GM23248 (cell line): ENCODE measurements at places on chromosomes 5 and 9.
A peak's percentile ranks its signal among the peaks of the same experiment; 100 is the strongest.

GRCh38 chr5:36029914-36030313 lies 36.8 kb downstream of the UGT3A2 start:
- no peak for DNase-seq

- DNase-seq = peak; percentile 66
Observed at GRCh38 chr9:125240649-125240999, 519 bp downstream of the HSPA5 start.

DNA sequence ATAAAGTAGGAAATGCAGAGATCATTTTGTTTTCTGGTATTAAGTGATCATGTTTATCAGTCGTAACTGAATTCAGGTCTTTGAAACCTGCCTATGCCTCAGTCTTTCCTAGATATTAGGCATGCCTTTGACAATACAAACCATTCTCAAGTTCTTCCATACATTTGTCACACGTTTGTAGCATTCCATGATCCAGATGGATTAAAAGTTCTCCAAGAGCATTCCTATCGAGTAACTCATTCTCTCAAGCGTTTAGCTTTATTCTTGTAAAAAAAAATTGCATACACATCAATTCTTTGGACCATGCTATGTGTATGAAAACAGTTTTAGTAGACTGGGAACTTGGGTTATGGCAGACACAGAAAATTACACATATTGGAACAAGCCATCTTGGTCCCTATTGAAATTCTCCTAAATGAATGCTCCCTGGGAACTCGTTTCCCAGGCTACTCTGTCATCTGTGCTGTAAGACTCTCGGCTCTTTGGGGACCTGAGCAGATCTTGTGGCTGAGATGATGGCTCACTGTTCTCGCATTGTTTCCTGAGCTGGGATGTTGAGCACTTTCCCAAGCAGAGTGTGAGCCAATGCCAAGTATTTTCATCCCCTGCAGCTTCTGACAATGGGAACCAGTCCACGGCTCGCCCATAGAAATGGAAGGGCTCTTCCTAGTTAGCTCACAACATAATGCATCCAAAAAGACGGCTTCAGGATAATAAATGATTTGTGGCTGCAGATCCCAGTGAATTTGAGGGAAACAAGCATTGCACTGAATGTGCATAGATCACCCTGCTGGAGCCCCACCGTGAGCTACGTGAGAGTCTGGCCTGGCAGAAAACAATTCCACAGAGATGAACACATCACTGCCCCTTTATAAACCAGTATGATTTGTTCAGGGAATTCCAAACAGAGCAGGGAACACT lies 230.2 kb downstream of the IRX1 start:
- DNase-seq = no peak

DNA sequence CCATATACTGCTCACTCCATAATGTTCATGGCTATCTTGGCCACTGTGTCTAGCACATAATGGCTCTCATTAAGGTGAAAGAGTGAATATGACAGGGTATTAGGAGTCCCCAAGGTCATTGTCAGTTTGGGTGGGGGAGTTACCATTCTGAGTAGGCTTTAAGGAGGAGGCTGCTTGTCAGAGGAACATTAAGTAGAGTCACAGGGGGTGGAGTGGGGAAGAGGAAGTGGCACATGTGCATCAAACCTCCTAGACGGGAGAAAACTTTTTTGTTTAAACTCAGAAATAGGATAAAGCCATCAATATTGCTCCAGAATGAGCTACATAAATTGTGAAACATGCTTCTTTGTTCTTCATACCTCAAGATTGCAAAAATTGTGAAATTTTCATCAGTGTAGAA lies 45.5 kb downstream of the DAB2IP start:
- no peak for DNase-seq

- DNase-seq = no peak
Observed at GRCh38 chr5:143131972-143132371, 271.5 kb downstream of the NR3C1 start.

- peak; percentile 28 for DNase-seq
Observed at GRCh38 chr5:38697013-38697412, 140.6 kb upstream of the LIFR start.

- peak; percentile 81 for DNase-seq
Observed at GRCh38 chr5:71932655-71933338, 174.5 kb upstream of the MAP1B start.

DNA sequence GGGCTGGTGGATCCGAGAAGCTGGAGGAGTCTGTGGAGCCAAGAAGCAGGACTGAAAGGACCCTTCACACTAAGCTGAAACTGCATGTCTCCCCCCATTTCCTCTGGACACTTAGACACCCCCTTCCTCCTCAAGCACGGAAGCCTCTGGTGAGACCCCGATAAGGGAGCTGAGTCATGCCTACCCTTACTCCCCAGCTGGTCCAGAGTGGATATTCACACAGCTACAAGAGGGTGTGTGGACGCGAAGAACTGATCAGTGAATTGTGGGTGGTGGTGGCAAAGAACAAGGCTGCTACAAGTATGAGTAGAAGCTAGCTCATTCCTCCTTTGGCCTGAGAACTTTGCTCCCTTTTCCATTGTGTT lies 4.3 kb downstream of the TLN1 start:
- DNase-seq = no peak

DNA sequence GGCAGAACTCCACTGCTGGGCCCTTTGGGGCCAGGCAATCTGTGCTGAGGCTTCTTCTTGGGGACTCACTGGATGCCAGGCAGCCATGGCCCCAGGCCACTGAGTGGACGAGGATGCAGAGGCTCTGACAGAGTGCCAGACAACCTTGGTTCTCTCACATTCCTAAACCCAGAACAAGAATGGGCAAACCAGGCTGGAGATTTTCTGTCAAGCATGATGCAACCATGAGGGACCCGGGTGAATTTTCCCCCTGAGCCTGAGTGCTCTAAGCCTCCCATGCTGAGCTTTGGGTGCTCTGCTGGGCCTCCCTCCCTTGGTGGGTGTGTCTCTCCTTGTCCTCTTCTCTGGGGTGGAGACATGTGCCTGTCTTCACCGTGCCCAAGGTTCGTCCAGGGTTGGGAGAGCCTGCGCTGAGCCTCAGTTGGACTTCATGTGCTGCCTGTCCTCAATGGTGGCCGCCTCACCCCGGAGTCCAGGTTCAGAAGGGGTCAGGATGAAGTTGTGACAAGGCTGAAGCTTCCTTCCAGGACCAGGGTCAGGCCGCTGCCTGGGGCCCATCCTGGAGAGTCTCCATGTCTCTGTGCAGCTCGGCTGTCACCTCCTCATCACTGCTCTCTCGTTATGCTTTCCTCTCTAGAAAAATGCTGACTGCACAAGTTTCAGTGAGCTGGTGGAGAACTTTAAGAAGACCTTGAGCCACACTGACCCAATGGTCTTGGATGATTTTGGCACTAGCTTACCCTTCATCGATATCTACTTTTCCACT lies 24.1 kb downstream of the PITX1 start:
- no peak for DNase-seq

- no peak for DNase-seq
Observed at GRCh38 chr5:179901915-179902762, 5.6 kb downstream of the TBC1D9B start.

DNA sequence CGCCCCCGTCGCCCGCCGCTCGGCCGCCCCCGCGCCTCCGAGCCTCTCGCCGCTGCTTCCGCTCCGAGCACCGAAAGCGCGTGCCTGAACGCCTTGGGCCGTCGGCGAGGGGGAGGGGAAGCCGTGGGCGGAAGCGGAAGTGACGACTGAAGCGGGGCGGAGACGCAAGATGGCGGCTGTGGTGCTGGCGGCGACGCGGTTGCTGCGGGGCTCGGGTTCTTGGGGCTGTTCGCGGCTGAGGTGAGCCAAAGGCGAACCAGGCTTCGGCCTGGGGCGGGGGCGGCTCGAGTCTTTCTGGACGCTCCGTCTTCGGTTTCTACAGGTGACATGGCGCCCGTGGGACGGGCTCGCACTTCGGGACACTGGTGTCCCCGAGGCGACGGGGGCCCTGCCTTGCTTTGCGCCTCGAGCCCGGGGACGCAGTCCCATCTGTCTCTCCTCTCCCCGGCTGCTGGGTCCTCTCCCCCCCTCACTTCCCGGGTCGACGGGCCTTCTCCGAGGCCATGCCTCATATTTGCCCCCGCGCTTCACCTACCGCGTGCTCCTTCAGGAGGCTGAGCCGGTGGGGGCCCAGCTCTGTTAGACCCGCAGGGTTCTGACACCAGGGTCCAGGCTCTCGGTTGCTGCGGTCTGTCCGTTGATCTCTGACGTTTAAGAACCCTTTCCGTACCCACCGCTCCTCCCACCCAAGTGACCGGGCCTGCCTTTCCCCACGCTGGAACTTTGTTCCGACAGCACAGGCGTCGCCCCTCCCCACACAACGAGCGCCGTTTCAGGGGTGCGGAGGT lies at the start of the genes ENTR1 and PMPCA:
TSS of gene ENTR1 (minus strand) at position 115 of the 788 bp plus-strand sequence. CDS start 217 bp downstream, outside the sequence.
TSS of gene PMPCA (plus strand) at position 159 of the 788 bp plus-strand sequence. CDS start at position 170, 11 bp downstream.
- DNase-seq = peak; percentile 95
